ENCODE measurements at places on chromosomes 4 and X.

GRCh38 chr4:39068907-39069306 lies 6.9 kb downstream of the KLHL5 start:
- no peak for DNase-seq

DNA sequence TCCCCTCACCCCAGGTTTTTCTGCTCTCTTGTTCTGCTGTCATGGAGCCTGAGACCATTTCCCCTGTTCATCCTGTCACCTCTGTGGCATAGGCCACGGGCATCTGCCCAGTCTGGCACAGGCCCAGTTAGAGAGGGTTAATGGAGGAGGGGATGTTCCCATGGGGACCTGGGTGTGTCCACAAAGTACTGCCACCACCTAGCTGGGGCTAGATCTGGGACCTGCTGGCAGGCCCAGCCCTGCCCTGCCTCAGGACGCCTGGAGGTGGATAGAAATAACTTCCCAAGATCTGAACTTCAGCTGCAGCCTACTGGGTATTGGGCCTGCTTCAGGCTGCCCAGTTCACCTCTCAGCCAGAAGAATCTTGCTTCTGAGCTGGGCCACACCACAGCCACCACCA lies 13.5 kb downstream of the EFNB1 start:
- no peak for DNase-seq

GRCh38 chrX:46620505-46620904 lies 46.9 kb downstream of the CHST7 start:
- DNase-seq: no peak

- no peak for DNase-seq
Measured at GRCh38 chr4:113293043-113293560, 243.6 kb downstream of the ANK2 start.

- DNase-seq: peak; percentile 72
Measured at GRCh38 chrX:110317061-110317819, 645 bp downstream of the AMMECR1 start.

- no peak for DNase-seq
Measured at GRCh38 chrX:1025413-1025812, 187.0 kb downstream of the CRLF2 start.

DNA sequence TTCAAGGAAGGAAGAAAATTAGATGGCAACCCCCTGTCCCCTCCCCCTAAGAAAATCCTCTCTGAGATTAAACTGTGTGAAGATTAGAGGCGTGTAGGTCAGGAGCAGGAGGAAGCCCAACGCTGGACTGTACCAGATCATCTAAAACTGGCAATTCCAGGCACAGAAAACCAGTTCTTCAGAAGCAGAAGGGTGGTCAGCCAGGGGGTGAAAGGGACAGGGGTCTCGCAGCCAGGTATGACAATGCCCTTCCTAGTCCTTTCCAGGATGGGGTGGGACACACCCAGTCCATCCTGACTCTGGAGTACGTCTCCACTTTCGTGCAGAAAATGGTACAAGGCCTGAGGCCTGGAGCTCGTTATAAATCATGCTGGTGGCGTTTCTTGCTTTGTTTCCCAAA lies 3.3 kb upstream of the RHOH start:
- DNase-seq: no peak

DNA sequence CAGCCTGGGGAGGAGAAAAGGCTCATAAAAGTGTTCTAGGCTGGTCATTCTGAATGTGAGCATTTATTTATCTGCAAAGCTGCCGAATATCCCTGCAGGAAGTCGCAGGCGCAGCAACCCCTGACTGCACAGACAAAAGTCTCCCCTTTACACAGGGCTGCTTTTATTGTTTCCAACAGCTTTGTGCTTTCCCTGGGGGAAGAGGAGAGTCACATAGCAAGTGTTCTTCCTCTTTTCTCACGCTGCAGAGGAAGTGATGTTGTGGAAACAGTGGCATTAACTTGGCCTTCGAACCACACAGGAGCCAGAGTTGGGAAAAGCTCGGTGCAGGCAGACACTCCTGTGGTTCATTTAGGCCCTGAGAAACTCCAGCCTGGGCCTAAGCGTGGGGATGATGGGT lies 81.5 kb upstream of the BCOR start:
- no peak for DNase-seq

GRCh38 chr4:23373261-23373660 lies 516.6 kb downstream of the PPARGC1A start:
- DNase-seq: no peak

- no peak for DNase-seq
Measured at GRCh38 chr4:109231331-109231730, 71.1 kb downstream of the COL25A1 start.

GRCh38 chr4:144599621-144600020 lies 46.3 kb upstream of the HHIP start:
- no peak for DNase-seq

DNA sequence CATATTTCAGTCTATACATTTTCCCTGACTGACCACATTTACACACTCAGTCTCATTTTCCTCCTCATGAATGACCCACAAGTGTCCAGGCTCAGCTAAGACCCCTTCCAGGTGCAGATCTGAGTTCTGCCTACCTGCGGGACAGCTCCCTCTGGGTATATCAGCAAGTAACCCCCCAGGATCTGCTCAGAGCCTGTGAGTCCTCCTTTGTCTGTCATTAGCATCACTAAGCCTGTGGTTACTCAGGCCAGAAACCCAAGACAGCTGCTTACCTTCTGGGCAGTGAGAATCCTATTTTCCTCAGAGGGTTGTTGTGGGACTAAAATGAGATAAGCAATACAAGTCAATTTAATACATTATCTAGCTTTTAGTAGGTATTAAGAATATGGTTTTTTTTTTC lies 487.6 kb upstream of the BOD1L1 start:
- no peak for DNase-seq

- no peak for DNase-seq
Measured at GRCh38 chr4:131388277-131388676, 1760.8 kb upstream of the PCDH10 start.

- no peak for DNase-seq
Measured at GRCh38 chr4:89077761-89078160, 20.8 kb upstream of the FAM13A start.

DNA sequence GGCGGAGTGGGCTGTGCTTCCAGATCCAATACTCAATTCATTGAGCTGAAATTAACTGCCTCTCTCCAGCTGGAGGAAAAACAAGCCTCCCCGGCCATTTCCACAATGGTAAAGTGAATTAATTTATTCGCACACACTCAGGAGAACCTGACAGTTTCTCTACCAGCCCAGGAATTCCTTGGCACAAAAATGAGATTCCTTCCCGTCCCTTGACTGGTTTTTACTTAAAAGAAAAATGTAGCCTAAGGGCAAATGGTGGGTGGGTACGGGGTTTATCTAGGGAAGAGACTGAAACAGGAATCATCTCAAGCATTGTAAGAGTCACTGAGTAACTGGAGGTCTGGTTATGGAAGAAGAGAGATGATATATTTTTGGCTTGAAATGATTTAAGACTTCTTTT lies 102.7 kb downstream of the VCX3A start:
- no peak for DNase-seq

DNA sequence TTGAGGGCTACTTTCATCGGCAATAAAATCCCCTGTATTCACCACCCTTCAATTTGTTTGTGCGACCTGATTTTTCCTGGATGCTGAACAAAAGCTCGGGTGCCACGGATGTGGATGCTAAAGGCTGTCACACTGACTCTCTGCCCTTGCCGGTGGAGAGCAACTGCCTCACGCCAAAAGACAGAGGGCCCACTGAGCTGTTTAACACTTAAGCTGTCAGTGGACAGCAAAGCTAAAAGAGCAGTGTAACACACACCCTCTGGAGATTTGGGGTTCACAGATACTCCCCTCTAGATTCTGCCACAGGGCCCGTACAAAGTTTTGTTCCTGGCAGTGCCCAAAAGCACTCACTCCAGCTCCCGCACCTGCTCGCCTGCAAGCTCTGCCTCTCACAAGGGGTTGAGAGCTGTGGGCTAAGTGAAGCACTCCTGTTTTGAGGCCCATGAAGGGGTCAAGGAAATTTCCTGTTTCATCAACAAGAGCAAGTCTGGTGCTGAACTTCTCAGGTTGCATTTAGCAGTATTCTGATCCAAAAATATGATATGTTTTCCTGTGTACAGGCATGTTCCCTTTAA lies 1571.9 kb downstream of the ADGRL3 start:
- no peak for DNase-seq

DNA sequence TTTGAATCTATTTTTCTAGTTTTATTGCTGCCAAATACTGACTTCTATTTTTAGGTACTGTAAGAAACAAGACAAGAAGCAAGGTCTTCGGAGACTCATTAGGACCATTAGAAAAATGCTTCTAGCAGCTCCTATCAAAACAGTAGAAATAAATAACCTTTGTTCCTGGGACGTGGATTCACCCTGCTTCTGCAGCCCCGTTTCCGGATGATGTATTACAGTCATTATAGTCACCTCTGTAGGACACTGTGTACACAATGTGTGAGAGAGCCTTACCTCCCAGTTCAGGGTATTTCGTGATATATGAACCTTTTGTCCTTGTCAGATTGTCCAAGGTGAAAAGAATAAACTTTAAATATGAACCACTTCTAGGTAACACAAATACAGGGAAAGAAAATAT lies 484.0 kb upstream of the TECRL start:
- no peak for DNase-seq

- no peak for DNase-seq
Measured at GRCh38 chr4:98519268-98519977, 139.0 kb downstream of the TSPAN5 start.

GRCh38 chrX:74509989-74510388 lies 88.7 kb downstream of the SLC16A2 start:
- no peak for DNase-seq

DNA sequence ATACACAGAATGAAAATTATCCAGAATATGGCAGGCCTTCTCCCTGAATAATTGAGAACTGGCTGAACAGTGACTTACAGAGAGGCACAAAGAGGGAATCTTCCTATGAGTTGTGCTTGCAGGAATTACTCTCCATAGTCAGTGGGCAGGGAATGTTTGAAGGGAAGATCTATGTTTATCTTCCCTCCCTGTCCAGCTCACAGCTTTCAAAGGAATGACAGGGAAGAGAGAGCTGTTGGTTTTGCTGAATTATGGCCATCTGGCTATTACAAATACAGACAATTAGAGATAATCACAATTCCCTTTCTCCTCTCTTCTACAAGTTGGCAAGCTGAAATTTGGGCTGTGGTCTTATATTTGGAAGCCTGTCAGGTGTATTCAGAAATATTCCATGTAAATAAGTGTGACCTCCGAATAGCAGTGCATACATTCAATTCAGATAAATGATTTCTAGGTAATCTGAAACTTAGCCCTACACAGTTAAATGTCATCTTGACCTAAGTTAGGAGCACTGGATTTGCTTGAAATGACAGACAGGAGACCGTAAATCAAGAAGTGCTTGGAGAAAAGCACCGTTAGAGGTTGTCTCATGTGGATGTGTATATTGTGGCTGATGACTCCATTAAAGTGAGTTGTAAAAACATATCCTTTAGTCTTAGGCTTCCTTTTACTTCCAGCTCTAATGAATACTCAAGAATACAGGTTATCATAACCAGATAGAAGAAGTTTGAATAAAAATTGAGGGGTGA lies 136.8 kb downstream of the C4orf33 start:
- no peak for DNase-seq

DNA sequence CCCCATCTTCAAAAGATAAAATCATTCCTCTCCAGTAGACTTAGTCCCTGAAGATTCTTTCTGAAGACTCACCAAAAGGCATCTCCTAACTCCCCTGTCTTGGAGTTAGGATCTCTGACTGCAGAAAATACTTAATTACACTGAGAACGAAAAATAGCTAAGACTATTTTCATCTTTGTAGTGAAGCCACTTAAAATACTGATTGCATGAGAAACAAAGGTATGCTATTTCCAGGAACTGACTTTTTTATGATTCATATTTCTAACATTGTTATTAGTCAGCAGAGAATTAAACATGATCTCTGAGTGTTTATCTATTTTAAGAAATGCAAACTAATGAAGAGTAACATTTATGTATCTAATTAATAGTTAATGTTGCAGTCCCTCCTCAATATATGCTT lies 71.8 kb upstream of the NR3C2 start:
- DNase-seq: no peak

- DNase-seq: no peak
Measured at GRCh38 chrX:20059467-20060128, 57.1 kb downstream of the MAP7D2 start.

- no peak for DNase-seq
Measured at GRCh38 chr4:102301167-102301566, 44.1 kb downstream of the SLC39A8 start.

DNA sequence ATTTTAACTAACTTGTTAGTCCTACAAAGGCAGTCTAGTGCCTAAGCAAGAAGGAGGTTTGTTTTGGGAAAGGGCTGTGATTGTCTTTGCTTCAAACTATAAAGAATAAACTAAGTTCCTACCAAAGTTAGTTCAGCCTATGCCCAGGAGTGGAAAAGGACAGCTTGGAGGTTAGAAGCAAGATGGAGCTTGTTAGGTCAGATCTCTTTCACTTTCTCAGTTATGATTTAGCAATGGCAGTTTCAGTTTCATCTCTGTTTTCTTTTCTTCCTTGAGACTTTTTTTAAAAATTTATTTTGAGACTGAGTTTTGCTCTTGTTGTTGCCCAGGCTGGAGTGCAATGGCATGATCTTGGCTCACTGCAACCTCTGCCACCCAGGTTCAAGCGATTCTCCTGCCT lies 82.9 kb upstream of the NLGN4X start:
- no peak for DNase-seq

DNA sequence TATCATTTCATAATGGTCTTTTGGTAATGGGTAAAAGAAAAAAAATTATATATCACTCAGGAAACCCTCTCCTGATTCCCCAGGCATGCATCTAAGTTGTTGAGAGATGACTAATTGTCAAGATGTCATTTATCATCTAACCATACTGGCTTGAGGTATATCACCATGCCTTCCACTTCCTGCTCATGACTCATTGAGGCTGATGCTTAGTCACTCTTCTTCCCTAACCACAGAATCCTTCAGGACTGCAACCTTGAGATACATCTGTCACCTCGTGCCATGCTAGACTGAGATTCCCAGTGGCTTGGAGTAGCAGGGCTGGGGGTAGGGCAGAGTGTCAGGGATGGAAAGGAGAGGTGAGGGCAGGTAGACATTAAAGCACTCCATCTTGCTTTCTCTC lies 782.5 kb upstream of the INTU start:
- DNase-seq: no peak

DNA sequence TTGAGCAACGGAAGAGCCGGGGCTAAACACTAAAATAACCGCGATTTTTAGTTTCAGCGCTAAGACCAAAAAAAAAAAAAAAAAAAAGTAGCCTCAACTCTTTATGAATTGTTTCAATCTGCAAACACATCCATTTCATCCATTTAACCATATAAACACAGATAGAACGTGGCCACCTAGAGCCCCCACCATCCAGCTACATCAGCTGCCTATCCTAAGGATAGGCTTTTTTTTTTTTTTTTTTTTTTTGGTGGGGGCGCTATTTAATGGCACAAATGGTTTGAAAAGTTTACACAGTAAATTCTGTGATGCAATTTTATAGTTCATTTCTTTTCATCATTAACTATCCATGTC lies 492 bp upstream of the HDAC8 start:
- no peak for DNase-seq
